Fibroblast of mammary gland (primary cell): ENCODE measurements at places on chromosomes 4 and X.

- DNase-seq, result no peak
Measured at GRCh38 chrX:18272222-18272621, 51.5 kb upstream of the BEND2 start.

GRCh38 chr4:75655562-75655961 lies 17.6 kb downstream of the G3BP2 start:
- no peak for DNase-seq

- peak; percentile 69 for DNase-seq
Measured at GRCh38 chr4:185682236-185682635, 129.8 kb downstream of the SORBS2 start.

- DNase-seq, result no peak
Measured at GRCh38 chrX:107716118-107716684, 59.4 kb downstream of the TSC22D3 start.

DNA sequence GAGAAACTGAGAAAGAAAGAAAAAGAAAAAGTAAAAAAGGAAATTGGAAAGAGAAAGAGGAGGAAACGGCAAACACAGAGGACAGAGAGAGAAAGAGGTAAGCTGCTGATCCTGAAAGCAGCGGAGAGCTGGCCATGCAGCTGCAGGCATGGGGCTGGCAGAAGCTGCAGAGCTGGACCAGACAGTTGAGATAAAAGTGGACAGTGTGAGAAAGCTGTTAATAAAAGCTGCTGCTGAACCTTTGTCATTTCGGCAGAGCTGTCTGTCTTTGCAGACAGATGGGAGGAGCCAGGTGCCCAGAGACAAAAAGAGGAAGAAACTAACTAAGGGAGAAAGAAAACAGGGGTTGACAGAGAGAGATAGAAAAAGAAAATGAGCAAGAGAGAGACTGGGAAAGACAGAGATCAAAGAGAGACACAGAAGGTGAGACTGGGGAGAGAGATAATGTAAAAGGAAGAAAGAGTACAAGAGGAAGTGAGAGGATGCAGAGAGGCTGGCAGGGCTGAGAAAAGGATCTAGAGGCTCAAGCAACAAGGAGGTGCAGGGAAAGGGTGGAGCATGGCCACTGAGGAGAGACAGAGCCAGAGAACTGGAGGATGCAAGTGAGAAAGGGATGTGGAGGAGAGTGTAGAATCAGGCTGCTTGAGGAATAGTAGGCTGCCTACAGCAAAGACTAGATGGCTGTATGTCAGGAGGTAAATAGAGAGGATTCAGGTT lies 376.8 kb upstream of the FGF16 start:
- DNase-seq, result no peak

DNA sequence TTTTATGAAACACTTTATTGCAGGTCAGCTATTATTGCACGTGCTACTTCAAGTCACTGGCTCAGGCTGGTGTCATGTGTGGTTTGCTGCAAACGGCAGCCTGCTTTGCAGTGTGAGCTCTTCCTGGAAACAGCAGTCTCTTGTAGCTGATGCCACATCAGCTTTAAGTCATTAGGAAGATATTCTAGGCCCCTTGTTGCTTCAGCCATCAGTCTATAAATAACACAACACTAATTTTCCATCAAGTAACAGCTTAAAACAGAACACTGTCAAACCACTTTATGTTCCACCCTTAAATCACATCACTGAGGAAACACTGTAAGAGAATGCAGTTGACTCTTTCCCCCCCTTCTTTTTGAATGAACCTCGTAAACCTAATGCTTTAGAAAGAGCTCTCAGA lies 93.8 kb downstream of the GATB start:
- DNase-seq, result peak; percentile 26

DNA sequence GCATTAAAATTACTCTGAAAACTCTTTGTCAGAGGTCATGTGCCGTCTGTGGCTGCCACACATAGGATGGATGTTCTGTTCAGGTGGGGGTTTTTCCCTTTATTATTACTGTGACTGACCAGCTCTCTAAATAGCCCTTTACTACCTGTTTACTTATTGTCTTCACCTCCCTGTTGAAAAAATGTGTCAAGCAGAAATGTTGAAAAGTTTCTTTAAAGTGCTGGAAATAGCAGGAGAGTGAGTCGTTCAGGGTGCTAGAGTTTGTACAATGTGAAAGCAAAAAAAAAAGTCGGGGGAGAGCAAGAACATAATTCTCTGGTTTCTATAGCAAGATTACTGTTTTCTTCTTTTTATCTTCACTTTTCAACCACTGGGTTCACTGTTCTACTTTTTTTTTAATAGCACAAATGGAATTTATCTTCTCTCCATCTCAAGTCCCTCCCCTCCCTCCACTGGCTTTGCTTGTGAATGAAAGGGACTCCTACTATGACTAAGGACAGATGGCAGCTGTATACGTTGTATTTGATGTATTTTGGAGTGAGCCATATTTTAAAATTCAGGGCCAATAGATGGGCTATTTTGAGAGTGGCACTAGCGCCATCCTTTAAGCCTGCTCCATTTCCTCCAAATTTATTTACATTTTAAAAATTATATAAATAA lies 33.3 kb downstream of the ARX start:
- DNase-seq, result peak; percentile 8

- DNase-seq, result no peak
Measured at GRCh38 chr4:30620711-30621110, 99.5 kb upstream of the PCDH7 start.

DNA sequence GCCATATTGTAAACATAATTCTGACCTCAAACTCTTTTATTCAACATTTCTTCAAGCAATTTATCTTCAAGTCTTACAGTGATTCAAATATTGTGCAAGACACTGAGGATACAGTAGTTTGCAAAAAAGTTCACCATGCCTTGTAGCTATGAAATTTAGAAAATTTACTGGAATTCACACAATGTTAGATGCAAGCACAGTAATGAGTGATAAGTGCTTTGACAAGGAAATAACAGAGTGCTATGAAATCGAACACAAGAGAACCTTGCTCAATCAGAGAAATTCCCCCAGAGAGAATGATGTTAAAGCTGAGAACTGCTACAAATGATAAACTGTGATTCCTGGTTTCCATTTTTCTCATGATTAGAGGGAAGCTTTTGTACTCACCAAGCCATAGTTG lies 952.9 kb downstream of the FAT4 start:
- DNase-seq, result peak; percentile 48

- no peak for DNase-seq
Measured at GRCh38 chr4:126756050-126756829, 876.5 kb upstream of the INTU start.

DNA sequence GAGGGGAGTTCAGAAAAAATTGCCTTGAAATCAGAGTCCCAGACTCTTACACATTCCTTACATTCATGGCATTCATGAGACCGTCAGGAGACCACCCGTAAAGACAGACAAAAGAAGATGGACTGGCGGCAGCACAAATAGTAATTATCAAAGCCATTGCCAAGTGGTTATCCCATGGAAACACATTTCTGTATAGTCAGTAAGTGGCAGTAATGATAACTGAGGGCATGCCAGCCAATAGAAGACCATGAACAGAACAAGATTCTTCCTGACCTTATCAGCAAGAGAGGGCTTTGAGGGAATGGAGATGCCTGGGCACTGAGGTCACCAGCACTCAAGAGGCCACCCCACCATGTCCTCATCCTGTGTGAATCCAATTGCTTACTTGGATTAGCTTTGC lies 121.7 kb upstream of the HCCS start:
- DNase-seq, result no peak

DNA sequence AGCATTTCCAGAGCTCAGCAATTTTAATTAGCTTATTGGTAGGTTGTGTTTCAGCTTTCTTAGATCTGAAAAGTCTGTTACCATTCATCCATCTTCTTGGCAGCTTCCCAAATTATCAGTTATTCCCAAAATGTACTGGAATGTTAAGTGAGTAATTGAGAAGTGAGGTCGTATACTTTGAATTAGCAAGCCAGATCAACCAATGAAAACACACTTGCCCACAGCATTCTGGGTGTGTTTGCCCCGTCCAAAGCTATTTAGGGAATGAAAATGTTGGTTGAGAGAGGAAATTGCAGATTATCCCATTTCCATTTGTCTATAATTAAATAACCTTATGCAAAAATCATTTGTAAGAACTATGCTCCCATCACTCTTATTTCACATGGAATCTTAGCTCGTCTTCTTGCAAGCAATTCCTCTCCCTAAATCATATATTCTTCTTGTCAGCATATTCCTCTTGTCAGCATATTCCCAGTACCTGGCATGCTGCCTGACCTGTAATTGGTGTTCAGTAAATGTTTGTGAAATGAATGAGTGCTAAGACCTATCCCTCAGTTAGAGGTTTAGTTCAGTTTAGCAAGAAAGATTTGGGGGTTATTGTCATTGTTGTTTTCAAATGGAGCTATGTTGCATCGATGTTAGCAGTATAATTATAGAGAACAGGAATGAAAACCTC lies 23.3 kb upstream of the ANTXR2 start:
- DNase-seq, result peak; percentile 14

DNA sequence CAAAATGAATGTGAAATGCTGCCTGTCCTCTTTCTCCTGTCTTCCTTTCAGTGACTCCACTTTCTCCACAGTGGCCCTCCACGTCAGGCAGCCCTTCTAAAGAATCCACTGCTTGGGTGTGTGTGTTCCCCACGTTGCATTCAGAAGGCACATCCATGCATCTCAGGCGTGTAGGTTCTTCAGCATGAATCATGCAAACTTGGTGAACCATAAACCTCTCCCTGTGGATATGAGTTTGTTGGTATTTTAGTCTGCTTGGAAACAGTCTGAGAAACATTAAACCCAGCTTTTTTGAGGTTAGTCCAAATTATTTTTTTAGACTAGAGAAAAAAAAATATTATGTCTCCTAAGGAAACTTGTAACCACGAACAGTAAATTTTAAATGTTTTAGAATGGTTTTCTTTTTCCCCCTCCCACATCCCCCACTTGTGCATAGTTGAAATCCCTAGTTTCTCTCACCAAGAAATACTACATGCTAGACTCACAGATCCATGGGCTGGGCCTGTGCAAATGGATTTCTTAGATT lies 251.6 kb downstream of the CBR4 start:
- peak; percentile 90 for DNase-seq

DNA sequence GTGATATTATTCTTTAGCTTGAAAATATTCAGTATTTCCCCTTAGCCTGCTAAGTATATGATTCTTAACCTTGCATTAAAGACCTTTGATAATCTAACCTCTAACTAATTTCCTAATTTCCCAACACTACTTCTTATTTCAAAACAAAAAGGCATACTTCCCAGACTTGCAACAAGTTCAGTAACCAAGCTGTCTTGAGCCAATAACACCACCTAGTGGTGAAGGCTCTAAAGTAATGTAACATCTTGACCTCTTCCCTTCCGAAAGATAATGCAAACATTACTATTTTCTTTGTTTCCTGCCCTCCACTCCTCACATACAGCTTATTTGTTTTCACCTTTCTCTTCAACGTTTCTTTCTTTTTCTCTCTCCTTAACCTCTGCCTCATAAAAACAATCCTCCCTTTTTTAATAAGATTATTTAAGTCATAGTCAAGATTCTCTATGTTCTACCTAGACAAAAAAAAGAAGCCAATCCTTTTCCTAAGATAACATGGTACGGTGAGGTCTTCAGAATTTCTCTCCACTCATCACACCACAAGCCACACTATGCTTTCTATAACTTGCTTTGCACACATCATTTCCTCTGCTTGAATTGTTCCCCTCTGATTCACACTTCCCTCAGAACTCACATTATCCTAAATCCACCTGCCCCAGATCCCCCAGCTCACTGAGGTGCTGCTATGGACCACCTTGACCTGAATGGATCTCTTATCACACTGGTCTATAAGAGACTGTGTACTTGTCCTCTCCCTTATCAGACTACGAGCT lies 3.5 kb downstream of the FAT1 start:
- peak; percentile 79 for DNase-seq

GRCh38 chr4:140266958-140267568 lies 106.4 kb upstream of the SCOC start:
- DNase-seq, result peak; percentile 77

DNA sequence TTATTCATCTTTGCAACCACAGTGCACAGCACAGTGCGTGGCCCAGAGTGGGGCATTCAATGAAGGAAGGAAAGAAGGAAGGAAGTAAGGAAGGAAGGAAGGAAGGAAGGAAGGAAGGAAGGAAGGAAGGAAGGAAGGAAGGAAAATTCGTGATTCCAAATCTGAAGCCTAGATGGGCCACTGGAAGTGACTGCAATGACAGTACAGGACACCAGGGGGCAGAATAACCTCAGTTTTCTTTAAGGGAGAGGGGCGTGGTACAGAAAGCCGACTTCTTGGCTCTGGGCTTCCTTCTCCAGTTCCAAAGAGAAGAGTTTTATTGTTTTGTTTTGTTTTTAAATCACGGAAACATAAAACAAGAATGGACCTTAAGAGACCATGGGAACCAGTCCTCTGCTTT lies 47.8 kb downstream of the APLN start:
- DNase-seq, result peak; percentile 54

GRCh38 chrX:38151441-38151840 lies 69.2 kb downstream of the SRPX start:
- DNase-seq, result no peak

DNA sequence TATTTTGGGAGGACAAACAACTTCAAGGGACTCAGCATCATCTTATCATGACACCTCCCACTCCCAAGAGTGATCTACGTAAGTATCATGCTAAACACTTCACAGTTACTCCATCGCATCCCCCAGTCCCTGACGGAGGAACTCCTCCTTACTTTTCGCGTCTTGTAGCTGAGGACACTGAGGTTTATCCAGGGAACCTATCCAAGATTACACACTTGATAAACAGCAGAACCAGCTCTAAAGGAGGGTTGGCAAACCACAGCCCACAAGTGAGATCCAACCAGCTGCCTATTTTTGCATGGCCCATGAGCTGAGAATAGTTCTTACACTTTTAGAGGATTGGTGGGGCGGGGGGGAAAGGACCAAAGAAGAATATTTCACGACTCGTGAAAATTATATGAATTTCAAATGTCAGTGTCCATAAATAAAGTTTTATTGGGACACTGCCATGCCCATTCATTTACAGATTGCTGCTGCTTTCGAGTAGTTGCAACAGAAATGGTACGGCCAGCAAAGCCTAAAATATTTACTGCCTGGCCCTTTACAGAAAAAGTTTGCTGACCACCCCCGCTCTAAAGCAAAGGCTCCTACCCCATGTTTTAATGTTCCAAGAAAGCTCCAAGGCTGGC lies 47.8 kb downstream of the SEPSECS start:
- peak; percentile 16 for DNase-seq

DNA sequence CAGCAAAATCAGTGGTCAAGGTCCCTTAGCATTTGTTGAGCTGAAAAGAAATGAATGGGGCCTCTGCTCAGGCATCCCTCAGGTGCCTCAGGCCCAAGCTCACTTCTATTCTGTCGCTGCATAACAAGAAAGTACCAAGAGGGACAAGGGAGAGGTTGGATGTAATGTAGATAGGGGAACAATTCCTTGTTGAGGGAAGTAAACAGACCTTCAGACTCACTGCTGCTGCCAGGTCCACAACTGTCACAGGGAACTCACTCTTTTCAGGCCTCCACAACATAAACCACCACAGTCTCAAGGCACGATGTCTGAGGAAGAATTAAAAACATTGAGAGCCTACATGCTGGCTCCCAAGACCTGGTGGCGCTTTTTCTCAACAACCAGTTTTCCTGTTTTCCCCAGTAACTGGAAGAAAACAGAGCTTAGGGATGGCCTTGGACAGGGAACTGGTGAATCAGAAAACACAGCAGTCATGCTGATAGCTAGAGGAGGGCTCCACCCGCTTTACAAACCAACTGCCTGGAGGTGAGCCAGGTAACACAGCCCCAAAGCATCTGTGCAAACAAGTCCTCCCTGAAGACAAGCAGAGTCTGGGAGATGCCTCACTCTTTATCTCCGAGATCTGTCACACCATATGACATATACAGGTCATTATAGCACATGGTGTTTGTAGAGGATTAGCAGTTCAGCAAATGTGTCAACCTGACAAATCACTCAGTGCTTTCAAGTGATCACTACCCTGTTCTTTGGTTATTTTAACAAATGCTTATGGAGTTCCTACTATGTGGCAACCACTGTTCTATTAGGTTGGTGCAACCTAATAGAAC lies 14.3 kb upstream of the AWAT1 start:
- peak; percentile 79 for DNase-seq
